ENCODE measurements at places on chromosomes 5 and 9.
A peak's percentile ranks its signal among the peaks of the same experiment; 100 is the strongest.

GRCh38 chr5:149959406-149960236, 937 bp upstream of the SLC26A2 start:
- peak; percentile 20 for DNase-seq

- DNase-seq = peak; percentile 66
Measured at GRCh38 chr9:136978073-136978864, 965 bp downstream of the PTGDS start.

DNA sequence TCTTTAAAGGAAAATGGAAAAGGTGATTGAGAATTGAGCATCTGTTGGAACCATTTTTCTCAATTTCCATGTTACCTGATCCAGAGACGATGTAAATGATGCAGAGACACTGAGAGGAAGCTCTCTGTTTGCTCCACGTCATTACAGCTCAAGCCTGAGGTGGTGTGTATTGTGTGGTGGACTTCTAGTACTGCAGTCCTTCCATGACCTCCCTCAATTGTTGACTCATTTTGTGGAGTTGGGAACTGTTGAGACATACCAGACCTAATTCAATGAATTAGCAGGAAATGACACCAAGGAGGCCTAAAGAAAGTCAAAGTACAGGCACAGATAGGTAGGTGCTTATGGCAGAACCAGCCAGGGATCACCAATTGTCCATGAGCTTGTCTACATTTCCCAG, 15.6 kb upstream of the LVRN start:
- no peak for DNase-seq

- DNase-seq = no peak
Measured at GRCh38 chr5:175778951-175779503, 92.4 kb upstream of the CPLX2 start.

DNA sequence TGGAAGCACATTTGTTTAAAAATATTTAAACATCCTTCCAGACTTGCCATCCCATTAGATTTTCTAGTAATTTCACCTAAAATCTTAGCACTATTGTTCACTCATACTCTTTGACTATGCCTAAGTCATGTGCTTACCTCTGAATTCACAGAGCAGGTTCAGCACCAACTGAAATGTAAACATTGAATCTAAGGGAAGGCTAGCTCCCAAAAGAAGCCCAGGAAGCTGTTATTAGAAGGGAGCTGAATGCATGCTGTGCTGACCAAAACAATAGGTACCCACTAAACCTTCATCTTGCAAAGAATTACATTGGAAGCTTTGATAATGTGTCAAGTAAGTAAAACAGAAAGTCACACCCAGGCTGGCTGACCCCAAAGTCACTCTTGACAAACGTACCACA, 571.3 kb downstream of the GABRG2 start:
- DNase-seq = no peak

GRCh38 chr9:127947841-127948710, 10.4 kb upstream of the DPM2 start:
- no peak for DNase-seq

DNA sequence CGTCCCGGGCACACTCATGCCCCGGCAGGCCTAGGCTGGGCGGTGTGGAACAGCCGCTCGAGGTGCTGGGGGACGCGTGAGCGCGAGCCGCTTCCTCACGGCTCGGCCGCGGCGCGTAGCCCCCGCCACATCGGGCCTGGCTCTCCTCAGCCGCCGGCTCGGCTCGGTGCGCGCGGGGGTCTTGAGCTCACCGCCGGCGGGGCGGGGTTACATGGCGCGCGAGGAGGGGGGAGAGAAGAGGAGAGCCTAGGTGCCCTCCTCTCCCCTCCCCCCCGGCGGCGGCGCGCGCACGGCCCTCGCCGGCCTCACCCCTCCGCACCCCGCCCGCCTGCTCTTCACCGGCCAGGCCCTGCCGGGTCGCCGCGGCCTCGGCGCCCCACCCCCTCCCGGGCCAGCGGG, 7.7 kb downstream of the RANBP6 start:
- peak; percentile 58 for DNase-seq

DNA sequence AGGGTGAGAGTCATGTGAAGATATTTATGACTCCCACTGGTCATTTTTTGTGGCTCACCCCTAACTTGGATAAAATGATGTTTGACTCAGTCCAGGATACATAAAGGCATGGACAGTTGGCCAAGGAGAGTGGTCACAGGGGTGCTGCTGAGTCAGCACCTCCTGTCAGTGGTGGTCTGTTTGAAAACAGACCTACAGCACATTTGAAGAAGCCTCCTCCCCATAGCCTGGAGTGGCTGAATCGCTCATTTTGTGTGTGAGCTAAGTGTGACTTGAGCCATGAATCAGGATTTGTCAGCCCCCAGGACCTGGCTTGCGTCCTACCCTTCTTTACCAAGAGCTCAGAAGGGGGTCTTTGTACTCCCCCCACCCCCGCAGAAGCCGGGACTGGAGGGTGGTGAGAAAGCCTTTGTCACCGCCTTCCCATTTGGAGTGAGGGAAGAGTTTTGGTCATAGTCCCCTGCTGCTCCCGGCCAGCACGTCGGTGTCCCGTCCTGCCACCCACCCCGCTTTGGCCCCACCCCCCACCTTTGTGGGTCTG, 35.6 kb downstream of the TRIO start:
- DNase-seq = no peak

GRCh38 chr9:70390933-70391341, 23.5 kb downstream of the KLF9 start:
- no peak for DNase-seq

DNA sequence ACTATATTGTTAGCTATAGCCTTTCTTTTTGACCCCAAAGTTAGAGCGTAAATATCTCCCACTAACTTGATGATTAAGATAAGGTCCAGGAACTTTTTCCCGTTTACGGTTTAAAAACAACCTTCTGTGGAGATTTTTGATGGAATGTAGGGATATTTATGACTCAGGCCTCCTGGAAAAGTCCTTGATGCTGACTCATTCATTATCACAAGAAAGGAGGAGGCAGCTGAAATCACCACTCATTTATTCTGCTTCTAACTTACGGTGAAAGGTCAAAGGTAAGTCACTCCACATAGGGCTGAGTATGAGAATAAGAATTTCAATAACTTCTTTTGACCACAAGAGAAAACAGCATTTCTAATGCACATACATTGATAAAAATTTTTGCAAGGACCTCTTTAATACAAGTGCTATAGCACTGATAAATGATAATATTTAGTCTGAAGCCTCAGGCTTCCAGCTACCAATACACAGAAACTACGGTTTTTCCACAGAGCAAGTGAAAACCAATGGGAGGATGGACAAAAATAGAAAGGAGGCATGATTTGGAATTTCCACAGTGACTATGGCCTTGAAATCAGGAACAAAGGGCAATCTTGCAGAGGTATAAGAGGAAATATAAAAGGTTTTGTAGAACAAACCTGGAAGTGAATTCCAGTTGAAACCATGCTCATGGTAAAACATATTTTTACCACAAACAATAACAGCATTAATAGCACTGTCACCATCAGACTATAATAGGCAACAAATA, 146.5 kb downstream of the PPP2R2B start:
- no peak for DNase-seq

DNA sequence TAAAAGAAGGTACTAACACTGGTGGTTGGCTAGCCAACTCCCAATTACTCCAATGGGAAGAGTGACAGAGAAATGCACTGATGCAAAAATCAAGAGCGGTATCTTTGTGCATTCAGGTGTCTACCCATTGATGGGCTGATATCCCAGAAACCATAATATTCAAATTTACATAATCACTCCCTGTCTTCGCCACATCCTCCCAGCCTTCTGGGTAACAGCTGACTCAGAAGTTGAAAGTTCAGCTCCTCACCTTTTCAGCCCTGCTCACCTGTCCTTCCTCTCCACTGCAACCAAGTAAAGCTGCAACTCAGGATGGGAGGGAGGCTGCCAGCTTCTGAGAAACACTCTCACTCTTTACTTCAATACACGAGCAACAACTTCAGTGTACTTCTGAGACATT, 6.9 kb downstream of the SUSD1 start:
- DNase-seq = no peak

DNA sequence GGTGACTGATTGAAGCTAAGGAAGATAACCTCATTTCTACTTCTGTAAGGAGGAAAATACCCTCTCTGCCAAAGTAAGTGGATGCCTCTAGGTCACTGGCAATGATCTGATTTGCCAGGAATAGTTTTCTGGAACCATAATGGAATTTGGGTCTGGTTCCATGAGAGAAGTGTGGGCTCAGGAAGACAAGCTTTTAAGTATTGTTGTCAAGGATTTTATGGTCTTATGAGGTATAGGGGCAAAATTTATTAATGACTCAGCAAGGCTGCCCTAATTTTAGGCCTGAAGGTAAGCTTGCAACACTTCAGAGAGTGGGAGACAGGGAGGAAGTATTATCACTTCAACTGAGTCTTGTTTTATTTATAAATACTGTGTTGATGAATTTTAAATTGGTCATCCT, 322.6 kb upstream of the ACTBL2 start:
- no peak for DNase-seq

- no peak for DNase-seq
Measured at GRCh38 chr9:90000925-90001324, 396.1 kb downstream of the GADD45G start.

DNA sequence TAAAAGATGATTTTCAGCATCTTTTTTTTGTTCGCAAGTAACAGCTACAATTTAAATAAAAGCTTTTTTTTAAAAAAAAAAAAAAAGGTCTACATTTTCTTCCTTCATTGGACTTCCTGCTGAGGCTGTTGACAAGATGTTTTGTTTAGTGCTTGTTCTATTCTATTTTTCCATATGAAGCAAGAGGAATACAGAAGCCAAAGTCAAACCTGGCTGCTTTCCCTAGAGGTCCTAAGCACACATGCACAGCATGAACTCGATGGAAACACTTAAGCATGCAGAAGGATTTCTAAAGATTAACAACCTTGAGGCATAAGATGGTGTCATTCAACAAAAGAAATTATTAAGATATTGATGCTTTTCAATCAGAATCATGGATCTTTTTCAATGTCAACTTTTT, 105.1 kb downstream of the ADCY2 start:
- DNase-seq = no peak

- no peak for DNase-seq
Measured at GRCh38 chr9:6305954-6306563, 22.1 kb upstream of the TPD52L3 start.

- no peak for DNase-seq
Measured at GRCh38 chr5:13552361-13552760, 392.1 kb downstream of the DNAH5 start.

DNA sequence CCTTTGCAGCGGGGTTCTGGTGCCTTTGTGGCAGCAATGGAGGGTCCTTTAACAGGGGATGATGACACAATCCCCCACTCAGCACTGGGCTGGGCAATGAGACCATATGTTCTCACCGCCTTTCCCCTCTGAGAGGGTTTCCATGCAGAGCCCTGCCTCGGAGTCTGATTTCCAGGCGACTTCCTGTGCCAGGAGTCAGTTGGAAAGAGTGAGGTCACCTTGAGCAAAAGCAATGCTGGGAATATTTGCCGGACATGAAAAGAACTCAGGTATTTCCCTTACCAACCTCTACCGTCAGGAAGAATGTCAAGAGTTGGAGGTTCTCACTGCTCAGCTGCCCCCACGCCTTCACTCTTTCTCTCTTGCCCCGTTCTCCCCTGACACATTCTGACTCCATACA, 284.2 kb upstream of the IRX1 start:
- DNase-seq = no peak

DNA sequence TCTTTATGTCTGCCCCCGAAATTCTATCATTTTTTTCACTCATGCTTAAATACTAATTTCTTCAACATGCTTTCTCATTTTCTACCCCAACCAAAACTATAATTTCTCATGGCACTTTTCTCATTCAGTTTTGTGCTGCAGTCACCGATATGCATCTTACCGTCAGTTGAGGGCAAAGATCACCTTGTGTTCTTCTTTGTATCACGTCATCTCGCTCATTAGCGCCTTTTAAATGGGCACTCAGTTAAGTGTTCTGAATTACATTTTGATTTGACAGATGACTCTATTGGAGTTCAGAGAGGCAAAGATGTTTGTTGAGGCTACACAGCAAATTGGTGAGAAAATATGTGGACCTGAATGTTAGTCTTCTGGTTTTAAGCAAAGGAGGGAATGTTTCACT, 211.7 kb upstream of the GLRA1 start:
- DNase-seq = no peak

- no peak for DNase-seq
Measured at GRCh38 chr5:157100140-157100679, 8.6 kb downstream of the HAVCR2 start.

DNA sequence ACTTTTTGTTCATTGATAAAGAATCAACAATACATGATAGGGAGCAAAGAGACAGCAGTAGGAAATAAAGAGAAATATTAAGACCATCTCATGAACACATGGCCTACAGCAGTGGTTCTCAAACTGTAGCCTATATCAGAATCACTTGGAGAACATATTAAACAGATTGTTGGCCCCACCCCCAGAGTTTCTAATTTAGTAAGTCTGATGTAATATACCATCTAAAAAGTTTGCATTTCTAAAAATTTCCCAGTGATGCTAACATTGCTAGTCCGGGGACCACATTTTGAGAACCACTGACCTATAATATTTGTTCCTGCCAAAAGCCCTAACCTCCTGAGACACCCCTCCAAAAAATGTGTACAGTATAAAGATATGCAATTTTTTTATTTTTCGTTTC, 306.2 kb upstream of the NREP start:
- DNase-seq = no peak

- no peak for DNase-seq
Measured at GRCh38 chr9:100587375-100587774, 9.5 kb downstream of the CAVIN4 start.

- DNase-seq = no peak
Measured at GRCh38 chr9:20538956-20539355, 83.3 kb downstream of the MLLT3 start.

GRCh38 chr5:14593326-14594021, 11.9 kb downstream of the OTULINL start:
- DNase-seq = no peak

DNA sequence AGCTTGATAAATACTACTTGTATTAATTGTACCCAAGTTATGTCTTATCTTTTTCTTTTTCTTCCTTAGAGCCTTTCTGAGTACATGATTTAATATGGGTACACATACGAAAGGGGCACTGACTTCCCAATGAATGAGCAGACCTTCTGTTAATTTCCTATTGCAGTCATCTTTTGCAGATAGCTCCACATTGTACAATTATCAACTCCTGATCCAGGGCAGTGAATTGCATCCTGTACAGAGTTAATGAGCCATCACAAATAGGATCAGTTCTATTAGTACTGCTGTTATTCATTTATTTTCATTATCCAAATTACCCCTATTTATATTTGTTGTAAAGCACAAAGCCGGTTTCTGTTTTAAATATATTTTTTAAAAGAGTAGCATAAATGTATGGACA, 105.6 kb downstream of the ADAMTSL1 start:
- no peak for DNase-seq

DNA sequence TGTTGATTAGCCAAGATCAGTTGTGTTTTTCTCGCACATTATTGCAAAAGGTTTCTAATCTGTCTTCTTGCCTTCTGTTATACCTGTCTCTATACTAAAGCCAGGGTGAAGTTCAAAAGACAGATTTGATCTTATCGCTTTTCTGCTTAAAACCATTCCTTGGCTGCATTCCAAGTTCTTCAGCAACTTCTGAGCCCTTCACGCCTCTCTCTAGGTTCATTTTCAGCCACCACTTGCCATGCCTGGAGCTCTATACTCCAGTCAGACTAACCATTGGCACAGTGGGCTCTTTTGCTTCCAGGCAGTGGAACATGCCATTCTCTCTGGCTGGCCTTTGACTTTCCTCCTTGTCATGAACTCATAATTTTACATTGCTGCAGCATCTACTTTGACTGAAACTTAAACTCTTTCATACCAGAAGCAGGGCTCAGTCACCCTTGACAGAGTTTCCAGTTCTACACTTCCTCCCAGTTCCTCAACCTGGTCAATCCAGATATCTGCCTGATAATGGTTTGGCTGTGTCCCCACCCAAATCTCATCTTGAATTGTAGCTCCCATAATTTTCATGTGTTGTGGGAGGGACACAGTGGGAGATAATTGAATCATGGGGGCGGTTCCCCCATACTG, 114.4 kb downstream of the SLC12A2 start:
- DNase-seq = no peak
